ENCODE measurements at places on chromosomes 2 and 18.

DNA sequence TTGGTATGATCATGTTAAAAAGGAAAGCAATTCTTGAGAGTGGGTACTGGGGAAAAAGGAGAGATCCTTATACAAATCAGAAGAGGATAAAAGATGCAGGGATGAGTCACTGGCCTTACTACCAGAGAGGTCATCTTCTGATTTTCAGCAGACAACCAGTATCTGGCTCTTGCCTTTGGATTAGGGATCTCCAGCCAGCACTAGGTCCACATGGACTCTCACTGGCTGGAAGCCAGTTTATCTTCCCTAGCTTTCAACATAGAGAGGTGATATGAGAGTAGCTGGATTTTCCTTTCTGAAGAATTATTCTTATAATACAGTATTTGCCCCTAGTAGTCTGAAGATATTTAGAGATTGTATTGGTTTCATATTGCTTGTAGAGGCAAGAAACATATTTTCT is 30.2 kb downstream of the CERKL start:
- DNase-seq = no peak

GRCh38 chr2:120864981-120865380 is 129.3 kb downstream of the GLI2 start:
- no peak for DNase-seq

DNA sequence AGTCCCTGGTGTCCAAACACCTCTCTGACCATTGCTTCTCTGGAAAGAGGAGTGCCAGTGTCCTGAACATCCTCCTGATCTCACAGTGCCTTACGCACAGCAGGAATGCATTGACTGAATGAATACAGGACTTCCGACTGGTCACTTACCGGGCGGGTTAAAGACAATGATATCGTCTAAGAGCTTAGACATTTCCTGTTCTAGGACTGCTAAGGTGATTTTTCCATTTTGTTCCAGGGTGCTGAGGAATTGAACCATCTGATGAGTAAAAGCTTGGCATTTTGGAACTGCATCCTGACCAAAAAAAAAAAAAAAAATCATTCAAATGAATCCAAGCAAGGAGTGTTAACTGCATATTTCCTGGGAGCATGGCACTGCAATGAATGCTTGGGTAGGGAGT is 40.0 kb downstream of the SIGLEC15 start:
- DNase-seq = no peak

DNA sequence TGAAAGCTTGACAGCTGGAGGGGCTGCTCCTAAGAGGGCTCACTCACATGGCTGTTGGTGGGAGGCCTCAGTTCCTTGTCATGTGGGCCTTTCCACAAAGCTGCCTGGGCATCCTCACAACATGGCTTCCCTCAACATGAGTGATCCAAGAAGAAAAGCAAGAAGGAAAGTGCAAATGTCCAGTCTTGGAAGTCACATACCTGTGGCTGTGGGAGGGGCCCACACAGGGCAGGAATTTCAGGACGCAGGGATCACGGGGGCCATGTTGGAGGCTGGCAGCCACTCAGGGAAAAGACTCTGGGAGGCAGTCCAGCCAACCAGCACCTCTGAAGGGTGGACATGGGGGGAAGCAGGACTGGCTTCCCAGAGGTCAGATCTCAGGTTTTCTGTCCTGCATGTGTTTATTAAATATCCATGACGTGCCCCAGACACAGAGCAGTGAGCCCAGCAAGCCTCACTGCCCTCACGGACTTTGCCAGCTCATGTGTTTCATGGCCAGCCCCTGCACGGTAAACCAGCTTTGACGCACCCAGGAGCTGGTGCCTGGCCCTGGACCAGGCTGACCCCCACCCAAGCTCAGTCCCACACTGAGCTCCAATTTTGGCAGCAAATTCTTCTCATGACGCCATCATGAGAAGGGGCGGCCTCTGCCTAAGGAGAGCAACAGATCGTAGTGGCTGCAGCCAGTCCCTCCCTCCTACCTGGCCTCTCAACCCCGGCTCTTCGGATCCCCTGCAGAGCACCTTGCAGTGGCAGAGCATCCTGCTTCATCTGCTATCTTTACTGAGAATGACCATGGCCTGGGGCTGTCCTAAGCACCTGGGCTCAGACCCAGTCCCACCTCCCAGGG is 34.7 kb upstream of the GPR17 start:
- DNase-seq = no peak

- no peak for DNase-seq
Measured at GRCh38 chr2:190535121-190535439, 558 bp upstream of the NEMP2 start.

- no peak for DNase-seq
Measured at GRCh38 chr2:167052825-167053224, 164.5 kb downstream of the XIRP2 start.

- DNase-seq = no peak
Measured at GRCh38 chr18:58850786-58851469, 13.7 kb upstream of the ZNF532 start.

DNA sequence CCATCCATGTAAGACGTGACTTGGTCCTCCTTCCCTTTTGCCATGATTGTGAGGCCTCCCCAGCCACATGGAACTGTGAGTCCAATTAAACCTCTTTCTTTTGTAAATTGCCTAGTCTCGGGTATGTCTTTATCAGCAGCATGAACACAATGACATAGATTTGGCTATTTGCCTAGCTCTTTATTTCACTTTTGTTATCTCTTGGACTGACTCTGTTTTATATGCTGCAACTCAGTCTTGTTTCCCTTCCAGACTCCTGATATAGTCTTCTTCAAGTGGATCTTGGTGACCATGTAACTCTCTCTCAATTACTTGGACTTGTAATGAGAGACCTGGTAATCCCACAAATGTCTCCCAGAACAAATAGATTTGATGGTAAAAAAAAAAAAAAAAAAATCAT is 627.6 kb downstream of the CCDC85A start:
- no peak for DNase-seq

DNA sequence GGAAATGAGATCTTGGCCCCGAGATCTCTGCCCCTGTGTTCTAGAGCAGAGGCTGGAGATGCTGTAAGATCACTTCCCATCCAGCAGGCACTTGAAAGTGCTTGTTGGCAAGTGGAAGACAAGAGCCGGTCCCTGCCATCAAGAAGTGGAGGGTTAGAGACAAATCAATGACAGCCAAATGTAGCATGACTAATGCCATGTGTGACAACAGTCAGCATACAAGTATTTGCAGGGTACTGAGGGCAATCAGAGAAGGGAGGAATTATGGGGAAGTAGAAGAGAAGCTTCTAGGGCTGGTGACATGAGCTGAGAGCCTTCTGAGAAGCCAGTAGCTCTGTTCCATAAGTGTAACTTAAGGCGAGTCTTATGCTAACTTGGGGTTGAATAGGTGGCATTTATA is 58.6 kb downstream of the TMEM17 start:
- no peak for DNase-seq

DNA sequence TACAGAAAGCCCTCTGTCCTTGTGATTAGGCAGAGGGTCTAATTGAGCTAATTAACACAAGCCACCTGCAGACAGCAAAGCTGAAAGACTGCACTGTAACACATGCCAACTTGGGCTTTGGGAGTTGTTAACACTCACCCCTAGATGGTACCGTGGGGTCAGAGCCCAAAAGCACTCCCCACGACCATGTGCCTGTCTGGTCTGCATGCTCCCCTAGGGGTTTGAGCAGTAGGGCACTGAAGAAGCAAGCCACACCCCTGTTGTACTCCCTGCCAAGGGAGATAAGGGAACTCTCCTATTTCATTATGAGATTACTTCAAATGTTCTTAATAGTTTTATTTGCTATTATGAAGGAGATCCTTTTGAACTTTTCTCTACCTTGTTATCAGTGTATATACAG is 560.1 kb upstream of the FSHR start:
- DNase-seq = no peak

DNA sequence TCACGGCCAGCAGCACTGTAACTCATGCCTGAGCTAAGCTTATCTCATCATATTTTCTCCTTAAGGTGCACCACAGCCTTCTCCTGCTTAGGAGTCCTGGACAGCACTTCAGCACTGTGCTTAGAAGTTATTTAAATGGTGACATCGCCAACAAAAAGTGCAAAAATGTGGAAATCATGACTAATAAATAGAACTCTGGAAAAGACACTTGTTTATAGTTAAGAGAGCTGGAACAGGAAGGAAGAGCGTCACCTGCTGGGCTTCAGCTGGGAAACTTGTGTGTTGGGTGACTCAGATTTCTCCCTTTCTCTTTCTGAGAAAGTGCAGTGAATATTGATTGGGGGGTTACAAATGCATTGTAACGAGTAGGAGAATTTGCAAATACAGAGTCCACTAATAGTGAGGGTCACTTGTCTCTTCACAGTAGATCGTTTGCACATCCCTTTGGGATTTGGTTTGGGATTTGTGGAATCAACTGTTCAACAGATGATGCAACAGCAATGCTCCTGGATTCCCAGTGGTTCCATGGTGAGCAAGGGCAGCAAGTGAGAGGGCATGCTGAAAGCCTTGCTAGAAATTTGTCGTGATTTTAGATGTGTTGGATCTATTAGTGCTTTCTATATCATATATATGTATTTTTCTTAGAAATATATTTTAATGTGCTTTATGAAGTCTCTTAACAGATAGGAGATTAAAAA is 84.2 kb downstream of the DOK6 start:
- DNase-seq = peak; percentile 1

DNA sequence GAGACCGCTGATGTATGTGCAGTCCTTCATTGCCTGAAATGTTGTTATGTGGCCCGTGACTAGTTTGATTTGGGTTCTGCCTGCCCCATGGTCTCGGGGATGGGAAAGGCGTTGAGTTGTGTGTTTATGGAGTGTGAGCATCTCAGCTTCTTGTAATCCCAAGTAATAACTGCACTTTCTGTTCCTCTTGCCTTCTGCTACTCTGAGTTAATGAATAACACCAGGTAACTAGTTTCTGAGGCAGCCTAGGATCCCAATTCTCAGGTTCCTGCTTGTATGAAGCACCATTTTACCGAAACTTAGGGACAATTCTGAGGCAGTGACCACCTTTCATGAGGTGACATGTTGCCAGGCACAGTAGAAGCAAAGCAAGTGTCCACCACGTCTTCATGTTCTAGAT is 170.0 kb downstream of the ALK start:
- no peak for DNase-seq

- no peak for DNase-seq
Measured at GRCh38 chr18:78368726-78369125, 610.9 kb upstream of the SALL3 start.

DNA sequence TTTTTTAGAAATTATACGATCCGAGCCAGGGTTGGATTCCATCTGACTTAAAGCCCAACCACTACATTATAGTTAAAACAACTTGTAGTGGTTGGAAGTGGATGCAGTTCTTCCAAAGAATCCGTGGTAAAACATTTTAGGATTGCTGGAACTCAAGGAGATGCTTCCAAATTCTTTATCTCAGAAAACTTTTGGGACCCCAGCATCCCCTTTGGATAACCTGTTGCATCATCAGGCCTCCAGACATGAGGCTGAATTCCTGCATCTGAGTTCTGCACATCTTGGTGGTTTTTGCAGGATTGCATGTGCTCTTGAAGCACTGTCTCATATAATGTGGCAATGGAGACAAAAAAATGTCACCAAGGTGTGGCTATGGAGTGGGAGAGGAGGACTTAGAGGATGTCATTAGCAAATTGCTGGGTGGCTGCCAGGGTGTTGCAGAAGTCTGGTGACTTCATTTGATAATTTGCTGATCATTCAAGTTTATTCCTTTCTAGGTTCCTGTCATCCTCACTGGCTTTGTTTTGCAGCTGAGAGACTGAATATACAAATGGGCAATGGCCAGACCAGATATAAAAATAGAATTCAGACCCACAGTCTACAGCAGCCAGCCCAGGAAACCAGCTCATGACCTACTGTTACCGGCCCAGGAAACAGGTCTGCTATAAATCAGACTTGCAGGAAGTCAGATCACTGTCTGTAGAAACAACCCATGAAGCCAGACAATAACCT is 207.7 kb downstream of the BCL2 start:
- DNase-seq = no peak

DNA sequence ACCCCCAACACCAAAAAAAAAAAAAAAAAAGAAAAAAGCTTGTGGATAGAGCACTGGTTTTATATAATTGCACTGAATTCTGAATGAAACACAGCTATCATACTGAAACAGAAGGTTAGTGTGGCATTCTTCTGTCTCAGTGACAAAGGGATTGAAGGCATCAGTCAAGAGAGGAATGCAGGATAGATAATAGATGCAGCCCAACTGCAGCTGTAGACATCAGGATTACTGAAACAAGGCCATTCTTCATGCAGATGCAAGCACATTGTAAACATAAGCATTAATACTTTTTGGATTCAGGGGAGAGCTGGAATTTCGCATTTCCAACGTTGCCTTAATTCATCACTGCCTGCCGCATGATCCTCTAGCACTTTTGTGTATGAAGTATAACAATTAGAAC is 897.4 kb upstream of the KLHL29 start:
- DNase-seq = no peak

DNA sequence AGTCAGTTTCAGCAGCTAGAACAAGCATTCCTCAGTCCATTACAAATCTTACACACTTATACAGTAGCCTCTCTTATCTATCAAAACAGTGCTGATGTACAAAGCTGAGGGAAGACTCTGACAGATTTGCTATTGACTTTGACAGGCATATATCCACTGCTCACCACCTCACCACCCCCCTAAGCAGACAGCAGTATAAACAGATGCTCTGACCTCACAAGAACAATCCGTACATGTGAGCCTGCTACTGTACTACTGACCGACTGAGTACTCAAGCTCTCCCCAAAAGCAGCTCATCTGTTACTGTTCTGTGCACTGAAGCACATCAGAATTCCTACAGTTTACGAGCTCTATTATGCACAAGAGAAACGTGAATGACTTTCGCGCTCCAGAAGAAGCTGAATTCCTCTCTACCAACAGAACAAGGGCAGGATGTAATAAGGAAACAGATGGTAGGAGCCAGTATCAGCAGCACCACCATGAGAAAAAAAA is 95.6 kb upstream of the PDE1A start:
- no peak for DNase-seq

DNA sequence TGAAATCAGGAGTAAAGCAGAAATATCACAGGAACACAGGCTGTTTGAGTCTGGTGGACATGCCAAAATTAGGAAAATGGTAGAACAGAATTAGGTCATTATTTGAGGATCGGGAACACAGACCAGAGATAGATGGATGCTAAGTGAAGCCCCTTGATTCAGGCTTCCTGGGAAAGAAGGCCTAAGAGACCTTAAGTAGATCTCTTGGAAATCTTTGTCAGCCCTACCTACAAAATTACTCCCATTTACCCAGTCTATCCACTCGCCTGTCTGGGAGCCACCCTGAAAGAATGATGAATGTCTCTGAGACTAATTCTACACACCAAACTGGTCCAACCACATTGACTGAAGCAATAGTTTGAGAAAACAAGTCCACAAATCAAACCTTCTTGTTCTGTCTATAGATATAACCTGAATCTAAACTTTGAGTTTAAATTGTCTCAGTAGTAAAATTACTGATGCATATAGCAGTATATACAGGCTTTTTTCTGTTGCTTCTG is 36.6 kb upstream of the TANK start:
- DNase-seq = no peak

Measured in SK-MEL-5 (cell line).